ENCODE measurements at places on chromosomes 2 and 18. TPM values are rescaled to one million over a fixed set of nuclear protein-coding genes. Genes with fewer than 3 reads are reported as not detected.

OTOF gene
- total RNA-seq, result 0.13 TPM

AGAP1 gene
- 18.9 TPM for total RNA-seq

SNORC gene
- 0.65 TPM for total RNA-seq

KLHL30 gene
- total RNA-seq, result 0.39 TPM

SPEG gene
- 18.6 TPM for total RNA-seq

EFR3B gene
- 5.4 TPM for total RNA-seq

GALM gene
- total RNA-seq, result 24.4 TPM

CDH20 gene
- total RNA-seq, result not detected

LYG1 gene
- 0.13 TPM for total RNA-seq

TGFA gene
- 0.91 TPM for total RNA-seq

GPR155 gene
- 5.8 TPM for total RNA-seq

UBE2E3 gene
- 48.8 TPM for total RNA-seq

XDH gene
- total RNA-seq, result 0.43 TPM

B4GALT6 gene
- total RNA-seq, result 10.9 TPM

GYPC gene
- total RNA-seq, result 77.5 TPM

All from articular chondrocyte of knee joint (primary cell).